Keratinocyte (primary cell): ENCODE measurements at places on chromosomes 5 and 9. TPM values are rescaled to one million over a fixed set of nuclear protein-coding genes. Genes with fewer than 3 reads are reported as not detected.

Gene ASPN
- polyA plus RNA-seq: 0.36 to 1.1 TPM (median 0.63 TPM) in 3 replicates

GRCh38 chr5:36052538-36052937 is 14.1 kb downstream of the UGT3A2 start:
- DNase-seq: no peak

Gene IL33
- 1.6 to 33.2 TPM (median 7.8 TPM) in 3 replicates for polyA plus RNA-seq

- DNase-seq: no peak
Measured at GRCh38 chr5:38575476-38575875, 19.0 kb upstream of the LIFR start.

Gene RLN1
- 0.10 to 0.19 TPM in 2 of 3 replicates, not detected in the other for polyA plus RNA-seq

GRCh38 chr5:142816531-142817430 is 46.6 kb downstream of the ARHGAP26 start:
- DNase-seq: no peak

DNA sequence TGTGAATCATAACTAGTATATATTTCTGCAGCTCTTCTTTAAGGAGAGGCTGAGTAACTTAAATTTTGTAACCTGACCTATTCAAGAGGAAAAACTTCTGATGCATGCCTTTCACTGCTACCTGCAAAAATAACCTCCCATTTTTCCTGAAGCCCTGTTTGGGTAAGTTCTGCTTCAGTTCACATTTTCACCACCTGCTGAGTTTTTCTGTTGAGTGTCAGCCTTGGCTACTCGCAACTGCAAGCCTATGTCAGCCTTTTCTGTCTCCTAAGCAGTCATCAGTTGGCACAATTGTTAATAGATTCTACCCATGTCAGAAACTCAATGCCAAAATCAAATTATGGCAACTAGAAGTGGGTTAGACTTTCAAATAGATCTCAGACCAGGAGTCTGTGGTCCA is 8.2 kb upstream of the TNFAIP8 start:
- no peak for DNase-seq

DNA sequence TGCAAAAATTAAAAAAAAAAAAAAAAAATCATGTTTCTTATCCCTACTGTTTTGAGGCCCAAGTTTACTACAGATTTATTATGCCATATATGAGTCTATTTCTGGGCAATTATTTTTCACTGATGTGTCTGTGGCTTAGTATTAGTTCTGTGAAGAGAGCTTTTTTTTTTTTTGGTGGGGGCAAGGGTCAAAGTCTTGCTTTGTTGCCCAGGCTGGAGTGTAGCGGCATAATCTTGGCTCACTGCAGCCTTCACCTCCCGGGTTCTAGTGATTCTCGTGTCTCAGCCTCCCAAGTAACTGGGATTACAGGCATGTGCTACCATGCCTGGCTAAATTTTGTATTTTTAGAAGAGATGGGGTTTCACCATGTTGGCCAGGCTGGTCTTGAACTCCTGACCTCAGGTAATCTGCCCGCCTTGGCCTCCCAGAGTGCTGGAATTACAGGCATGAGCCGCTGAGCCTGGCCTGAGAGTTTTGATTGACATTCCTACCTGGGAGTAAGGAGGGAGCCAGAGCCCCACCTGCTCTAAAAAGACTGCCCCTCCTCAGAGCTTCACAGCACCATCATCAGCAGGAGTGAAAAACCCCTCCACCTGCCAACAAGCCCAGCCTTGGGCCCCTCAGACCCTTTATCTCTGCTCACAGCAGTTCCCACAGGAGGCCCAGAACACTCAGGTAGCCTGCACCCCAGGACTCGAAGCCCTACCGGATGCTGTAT is 36.1 kb upstream of the JADE2 start:
- no peak for DNase-seq

DNA sequence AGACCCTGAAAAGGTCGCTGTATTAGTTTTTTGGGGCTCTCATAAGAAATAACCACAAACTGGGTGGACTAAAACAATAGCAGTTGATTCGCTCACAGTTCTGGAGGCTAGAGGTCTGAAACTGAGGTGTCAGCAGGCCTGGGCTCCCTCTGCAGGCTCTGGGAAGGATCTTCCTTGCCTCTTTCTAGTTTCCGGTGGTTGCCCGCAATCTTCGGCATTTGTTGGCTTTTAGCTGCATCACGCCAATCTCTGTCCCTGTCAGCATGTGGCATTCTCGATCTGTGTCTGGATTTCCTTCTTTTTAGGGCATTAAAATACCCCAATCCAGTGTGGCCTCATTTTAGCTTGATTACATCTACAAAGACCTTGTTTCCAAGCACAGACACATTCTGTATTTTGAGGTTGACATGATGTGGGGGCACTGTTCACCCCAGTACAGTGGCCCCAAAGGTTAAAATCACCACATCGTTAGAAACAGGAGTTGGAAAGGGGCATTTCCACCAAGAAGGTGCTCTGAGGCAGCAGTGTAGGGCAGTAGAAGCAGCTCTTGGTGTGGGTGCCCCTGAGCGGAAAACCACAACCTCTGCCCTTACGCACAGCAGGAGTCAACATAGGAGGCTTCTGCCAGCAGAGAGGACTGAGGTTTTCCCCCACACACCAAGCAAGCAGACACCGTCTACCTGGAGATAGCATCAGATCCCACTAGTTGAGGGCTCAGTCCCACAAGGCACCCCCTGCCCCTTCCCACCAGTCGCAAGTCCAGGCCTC is 13.5 kb downstream of the ZNF79 start:
- DNase-seq: no peak

DNA sequence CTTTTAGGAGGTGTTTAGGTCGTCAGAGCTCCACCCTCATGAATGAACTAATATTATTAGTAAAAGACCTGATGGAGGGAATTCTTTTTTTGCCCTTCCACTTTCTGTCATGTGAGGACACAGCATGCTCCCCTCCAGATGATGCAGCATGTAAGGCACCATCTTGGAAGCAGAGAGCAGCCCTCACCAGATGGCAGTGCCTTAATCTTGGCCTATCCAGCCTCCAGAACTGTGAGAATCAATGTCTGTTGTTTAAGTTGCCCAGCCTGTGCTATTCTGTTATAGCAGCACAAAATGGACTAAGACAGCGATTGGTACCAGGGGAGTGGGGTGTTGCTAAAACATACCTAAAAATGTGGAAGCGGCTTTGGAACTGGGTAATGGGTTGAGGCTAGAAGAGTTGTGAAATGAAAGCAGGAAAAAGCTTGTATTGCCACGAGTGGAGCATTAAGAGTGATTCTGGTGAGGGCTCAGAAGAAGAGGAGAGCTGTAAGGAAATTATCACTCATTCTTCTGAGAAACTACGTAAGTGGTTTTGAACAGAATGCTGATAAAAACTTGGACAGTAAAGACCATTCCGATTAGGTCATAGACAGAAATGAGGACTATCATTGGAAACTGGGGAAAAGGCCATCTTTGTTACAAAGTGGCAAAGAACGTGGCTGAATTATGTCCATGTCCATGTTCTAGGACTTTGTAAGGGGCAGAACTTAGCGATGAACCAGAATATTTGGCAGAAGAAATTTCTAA is 28.6 kb downstream of the PTPDC1 start:
- no peak for DNase-seq
